ENCODE measurements at places on chromosomes 2 and 18. TPM values are rescaled to one million over a fixed set of nuclear protein-coding genes. Genes with fewer than 3 reads are reported as not detected.

KATNAL2 gene
- 14.5 TPM for total RNA-seq

DNA sequence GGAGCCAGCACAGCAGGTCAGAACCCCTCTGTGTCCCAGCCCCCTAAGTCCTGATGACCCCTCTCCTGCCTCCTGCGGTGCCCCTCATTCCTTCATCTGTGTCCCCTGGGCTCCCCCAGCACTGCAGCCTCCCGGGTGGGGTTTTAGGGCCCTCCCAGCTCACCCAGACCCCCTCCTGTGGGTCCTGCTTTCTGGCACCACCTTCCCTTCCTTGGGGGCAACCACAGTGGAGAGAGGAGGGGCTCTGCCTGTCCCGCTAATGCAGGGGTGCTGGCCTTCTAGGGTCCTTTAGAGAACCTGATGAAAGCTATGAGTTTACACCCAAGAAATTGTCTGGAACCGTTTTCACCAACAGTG lies 42.7 kb upstream of the ALPP start:
- DNase-seq, result no peak

GRCh38 chr2:161104054-161104553 lies 56.1 kb upstream of the TANK start:
- DNase-seq, result peak; percentile 90

DNA sequence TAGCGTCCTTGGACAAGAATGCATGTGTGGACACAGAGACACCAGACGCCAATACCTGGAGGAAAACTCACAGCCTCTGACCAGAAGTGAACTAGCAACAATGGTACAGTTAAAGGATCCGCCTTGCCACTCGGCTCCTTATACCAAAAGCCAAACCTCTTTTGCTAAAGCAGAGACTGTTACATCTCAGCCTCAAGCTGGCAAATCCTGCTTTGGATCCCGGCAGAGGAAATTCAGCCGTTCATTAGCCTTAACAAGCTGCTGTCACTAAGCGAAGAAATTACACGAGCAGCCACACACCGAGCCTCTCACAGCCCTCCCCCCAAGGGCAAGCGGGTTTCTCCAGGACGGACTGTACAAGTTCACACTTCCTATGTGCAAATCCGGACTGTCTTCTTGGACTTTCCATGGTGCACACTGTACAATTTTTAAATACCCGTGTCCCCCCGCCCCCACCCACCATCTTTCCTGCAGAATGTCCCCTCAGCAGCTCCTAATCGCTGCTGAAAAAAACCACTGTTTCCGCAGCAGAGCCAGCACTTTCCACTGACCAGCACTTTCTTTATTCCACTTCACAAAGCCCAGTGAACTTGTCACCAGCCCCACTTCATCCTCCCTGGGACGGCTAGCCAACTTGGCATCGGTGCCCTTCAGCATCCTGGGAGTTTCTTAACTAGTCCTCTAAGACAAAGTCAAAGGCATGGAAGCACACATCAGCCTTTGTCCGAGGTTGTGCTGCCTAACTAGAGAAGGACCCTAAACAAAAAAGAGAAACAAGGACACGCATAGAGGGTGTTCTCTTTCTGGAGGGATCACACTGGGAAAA lies 1.5 kb downstream of the KLF7 start:
- no peak for DNase-seq

TUBB8B gene
- not detected for total RNA-seq

GRCh38 chr18:3002732-3003131 lies 10.2 kb downstream of the LPIN2 start:
- no peak for DNase-seq

GRCh38 chr2:202133200-202133908 lies 60.3 kb downstream of the KIAA2012 start:
- DNase-seq, result no peak

GRCh38 chr2:32064021-32064601 lies 755 bp downstream of the SPAST start:
- DNase-seq, result peak; percentile 60

DNA sequence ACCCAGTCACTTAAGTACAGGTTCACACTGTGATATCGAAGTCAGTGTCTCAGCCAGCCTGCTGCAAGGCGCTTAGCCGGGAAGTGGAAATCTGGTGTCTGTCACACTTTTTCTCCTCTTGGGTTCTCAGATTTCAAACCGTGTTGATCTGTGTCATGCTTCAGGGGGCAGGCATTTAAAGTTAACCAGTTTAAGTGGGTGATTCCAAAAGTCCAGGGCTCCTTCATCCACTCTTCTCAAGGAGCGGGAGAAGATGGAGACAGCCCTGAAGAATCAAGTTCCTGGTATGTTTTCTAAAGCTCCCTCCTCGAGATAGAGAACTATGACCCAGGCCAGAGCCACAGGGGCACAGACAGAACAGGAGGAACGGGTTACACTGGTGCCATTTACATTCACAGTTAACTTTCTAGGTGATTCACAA lies 331.7 kb downstream of the GBX2 start:
- no peak for DNase-seq

DNA sequence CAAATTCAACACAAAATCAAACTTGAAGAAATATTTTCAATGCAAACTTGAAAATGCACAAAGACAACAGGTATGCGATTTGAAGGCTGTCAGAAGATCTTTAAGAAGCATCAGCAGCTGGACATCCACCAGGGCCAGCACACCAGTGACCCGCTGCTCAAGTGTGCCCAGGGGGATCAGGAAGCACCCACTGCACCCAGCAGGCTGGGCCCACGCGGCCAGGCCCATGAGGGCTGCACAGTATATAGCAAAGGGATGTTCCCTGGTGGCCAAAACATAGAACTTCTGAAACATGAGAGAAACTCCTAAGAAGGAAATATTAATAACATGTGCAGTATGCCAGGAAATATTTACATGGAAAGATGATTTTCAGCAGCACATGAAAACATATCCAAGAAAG lies 25.0 kb downstream of the WDFY1 start:
- no peak for DNase-seq

GRCh38 chr18:66674286-66674685 lies 70.4 kb upstream of the CDH19 start:
- DNase-seq, result no peak

DNA sequence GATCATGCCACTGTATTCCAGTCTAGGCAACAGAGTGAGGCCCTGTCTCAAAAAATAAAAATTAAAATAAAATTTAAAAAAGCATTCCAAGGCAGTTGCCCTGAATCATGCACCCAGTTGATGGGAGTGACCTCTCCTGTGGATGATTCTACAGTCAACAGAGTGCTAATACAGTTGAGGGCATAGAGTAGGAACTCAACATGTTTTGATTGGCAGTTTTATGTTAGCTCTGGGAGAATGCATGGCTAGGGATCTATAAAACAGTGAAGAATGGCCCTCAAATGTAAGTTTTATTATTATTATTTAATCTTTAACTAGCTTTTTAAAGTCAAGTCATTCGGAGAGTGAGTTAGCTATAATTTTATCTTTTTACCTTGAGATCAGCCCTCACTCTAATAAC lies 228.5 kb upstream of the ITGA4 start:
- DNase-seq, result no peak

DNA sequence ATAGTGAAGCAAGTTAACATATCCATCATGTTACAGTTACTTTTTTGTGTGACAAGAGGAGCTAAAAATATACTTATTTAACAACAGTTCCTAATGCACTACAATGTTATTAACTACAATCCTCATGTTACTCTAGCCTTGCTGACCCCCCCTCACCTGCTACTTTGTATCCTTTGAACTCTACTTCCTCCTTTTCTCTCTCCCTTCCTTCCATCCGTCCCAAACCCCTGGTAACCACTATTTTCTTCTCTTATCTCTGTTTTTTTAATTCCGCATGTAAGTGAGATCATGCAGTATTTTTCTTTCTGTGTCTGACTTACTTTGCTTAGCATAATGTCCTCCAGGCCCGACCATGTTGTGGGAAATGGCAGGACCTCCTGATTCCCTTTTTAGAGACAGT lies 59.4 kb downstream of the NPAS2 start:
- no peak for DNase-seq

ADCYAP1 gene
- total RNA-seq, result not detected

SPR gene
- 1.6 TPM for total RNA-seq

GRCh38 chr2:96548558-96549465 lies 12.3 kb downstream of the ARID5A start:
- DNase-seq, result no peak

DUSP19 gene
- total RNA-seq, result 0.04 TPM

DNA sequence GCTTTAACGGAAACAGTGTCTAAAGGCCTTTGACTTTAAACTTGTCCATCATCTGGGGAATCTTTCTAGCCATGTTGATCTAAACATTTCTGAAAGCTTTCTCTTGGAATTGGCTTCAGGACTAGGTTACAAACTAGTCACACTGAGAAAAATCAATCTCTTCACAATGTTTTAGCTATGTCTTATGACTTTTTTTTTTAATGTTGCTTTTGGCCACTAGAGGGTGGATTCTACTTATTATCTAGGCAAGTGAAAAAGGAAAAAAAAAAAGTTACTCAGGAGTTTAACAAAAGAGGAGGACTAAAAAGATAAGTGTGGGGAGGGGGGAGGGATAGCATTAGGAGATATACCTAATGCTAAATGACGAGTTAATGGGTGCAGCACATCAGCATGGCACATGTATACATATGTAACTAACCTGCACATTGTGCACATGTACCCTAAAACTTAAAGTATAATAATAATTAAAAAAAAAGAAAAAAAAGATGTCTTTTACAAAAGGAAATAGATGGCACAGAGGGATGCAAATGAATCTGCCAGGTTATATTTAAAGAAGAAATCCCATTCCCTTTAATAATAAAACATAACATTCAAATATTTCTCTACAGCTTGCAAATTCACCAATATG lies 160.4 kb upstream of the PID1 start:
- peak; percentile 83 for DNase-seq

- DNase-seq, result no peak
Observed at GRCh38 chr2:109456776-109457175, 157.0 kb downstream of the SEPTIN10 start.

DNA sequence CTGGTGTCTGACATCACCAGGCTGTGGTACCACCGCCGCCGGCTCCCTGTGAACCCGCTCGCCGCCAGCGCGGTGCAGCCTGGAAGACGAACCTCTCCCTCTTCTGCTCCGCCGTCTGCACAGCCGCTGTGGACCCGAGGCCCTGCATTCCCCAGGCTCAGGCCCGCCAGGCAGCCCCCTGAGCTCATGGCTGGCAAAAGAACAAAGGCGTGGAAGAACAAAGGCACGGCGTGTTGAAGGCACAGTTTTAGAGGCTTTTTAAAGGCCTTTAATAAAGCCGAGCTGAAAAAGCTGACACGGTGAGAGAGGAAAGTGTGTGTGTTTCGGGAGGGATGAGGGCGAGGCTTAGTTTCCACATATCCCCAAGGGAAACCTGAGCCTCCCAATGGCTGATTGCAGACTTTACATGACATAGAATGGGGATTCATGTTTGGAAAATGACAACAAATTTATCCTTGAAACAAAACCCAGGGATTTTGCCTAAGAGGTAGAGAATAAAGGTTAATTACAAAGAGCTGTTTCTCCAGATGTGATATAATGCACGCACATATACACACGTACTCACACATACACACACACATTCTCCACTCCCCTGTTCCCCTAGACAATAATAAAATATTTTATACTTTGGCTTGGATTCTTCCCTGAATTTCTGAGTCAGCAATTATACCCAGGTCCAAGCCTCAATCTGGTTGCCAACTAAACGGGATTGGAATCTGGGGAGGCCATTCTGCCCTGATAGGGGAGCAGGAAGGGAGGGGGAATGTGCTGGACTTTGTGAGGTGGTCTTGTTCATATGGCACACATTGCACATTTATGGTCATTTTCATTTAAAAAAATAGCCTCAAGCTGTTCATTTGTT lies 39.7 kb downstream of the RFX8 start:
- DNase-seq, result no peak

GRCh38 chr2:76280686-76281085 lies 570.0 kb upstream of the GCFC2 start:
- DNase-seq, result no peak

INHA gene
- not detected for total RNA-seq

- no peak for DNase-seq
Observed at GRCh38 chr2:128986867-128987268, 668.2 kb upstream of the HS6ST1 start.

ZNF519 gene
- 29.0 TPM for total RNA-seq

DNA sequence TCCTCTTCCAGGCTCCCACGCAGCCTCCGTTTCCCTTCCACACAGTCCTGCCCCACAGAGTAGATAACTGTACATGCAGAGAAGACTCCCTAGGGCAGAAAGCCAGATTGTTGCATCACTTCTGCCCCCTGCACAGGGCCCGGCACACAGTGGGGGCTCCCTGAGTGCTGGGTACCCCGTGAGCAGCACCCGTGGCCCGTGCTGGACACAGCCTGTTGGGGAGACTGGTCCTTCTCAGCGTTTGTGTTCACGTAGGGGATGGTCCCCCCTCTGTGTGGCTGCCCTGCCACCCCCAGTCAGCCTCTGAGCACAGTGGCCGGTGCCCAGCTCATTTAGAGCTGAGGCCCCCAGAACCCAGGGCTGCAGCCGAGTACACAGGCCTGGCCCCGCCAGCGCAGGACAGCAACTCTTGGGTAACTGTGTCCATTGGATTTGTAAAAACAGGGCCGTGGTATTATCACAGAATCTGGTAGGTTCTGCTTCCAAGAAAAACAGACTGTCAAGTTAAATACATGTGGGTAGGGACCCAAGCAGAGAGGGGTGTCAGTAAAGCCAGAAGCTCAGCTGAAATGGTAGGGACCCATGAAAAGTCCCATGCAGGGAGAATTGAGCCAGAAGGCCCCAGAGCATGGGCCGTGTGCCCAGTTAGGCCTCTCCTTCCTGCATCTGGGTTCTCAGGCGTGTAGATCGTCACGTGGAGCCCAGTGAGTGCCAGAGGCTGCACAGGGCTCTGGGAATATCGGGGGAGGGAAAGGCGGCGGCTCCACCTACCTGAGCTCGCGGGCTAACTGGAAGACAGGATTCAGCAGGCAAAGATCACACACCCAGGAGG lies 257.3 kb downstream of the ATAD2B start:
- DNase-seq, result no peak

DNA sequence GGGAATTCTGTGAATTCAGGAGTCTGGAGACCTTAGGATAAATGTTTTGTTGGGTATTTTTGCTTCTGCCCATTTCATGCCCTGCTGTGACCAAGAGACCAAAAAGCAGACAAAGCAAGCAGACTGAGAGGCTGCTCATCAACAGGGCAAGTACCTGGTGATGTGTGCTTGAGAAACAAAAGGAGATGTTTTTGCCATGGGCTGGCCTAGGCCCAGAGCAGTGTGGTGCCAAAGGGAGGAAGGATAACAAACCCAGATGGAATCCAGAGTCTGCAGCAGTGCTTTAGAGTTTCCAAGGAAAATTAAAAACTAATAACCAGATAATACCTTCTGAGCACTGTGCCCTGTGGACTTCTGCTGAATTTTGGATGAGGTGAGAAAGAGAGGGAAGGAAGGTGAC lies 538.4 kb downstream of the STK39 start:
- DNase-seq, result no peak

CELF4 gene
- total RNA-seq, result not detected

Data from Karpas-422 (cell line).